ENCODE measurements at places on chromosomes 1 and 21.

DNA sequence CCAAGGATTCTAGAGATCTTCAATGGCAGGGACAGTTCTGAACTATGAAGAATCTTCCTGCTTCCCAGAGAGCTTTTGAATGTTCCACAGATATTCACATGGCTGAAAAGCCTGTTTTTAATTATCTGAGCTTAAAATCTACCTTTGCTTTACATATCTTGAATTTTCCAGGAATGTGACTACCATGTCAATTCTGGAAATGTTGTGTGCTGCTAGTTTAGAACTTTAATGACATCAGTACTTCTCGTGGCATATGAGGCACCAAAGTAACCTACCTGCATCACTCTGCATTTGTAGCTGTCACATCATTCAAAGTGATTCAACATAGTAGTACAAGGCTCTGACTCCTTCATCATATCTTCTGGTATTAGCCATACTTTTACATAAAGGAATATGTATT is 122.7 kb upstream of the NFIA start:
- no peak for DNase-seq

- no peak for DNase-seq
These were observed 35.5 kb downstream of the SDCCAG8 start for GRCh38 chr1:243291292-243291691.

GRCh38 chr1:233005703-233006102 is 55.3 kb downstream of the NTPCR start:
- no peak for DNase-seq

- no peak for DNase-seq
These were observed 5.9 kb downstream of the FCGR2A start for GRCh38 chr1:161511018-161511755.

- no peak for DNase-seq
These were observed 522.9 kb downstream of the KIF26B start for GRCh38 chr1:245677461-245678240.

GRCh38 chr1:177210071-177210470 is 39.3 kb downstream of the BRINP2 start:
- no peak for DNase-seq

DNA sequence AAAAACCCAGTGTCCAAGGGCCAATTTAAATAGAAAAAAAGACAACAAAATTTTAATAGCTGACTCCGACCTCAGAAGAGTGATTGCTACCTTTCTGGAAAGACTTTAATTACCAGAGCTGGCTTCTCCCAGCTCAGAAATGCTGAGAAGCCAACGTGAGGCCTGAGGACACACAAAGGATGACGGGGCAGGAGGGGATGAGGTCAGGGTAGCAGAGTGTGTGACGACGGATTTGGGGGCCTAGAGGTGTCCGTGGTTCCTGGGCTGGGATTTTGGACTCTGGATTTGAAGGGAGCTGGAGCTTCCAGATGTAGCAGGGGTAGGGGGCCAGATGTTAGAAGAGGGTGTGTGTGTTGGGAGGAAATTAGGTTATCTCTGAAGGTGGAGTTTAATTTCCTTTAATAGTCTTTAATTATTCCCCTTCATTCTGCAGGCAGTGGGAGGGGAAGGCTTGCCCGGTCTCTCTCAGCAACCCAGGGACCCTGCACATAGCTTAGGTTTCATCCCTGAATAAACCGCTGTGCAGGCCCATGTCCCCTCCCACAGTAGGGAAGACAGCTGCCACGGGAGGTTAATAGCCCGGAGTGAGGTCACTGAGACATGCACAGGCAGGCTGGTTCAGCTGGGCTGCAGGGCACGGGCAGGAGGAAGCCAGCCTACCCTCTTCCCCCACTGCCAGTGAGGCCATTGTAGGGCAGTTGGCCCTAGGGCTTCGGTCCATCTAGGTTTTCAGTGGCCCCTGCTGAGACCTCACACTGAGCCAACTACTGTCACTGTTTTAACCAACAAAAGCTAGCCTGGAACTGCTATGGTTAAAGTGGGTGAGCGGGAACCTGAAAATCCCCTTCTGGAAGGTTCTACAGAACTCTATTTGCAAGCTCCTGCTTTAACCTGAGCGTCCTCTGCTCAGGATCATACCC is 3.8 kb upstream of the PADI3 start:
- DNase-seq = no peak

GRCh38 chr1:20948101-20948500 is 161.0 kb upstream of the HP1BP3 start:
- DNase-seq = no peak

DNA sequence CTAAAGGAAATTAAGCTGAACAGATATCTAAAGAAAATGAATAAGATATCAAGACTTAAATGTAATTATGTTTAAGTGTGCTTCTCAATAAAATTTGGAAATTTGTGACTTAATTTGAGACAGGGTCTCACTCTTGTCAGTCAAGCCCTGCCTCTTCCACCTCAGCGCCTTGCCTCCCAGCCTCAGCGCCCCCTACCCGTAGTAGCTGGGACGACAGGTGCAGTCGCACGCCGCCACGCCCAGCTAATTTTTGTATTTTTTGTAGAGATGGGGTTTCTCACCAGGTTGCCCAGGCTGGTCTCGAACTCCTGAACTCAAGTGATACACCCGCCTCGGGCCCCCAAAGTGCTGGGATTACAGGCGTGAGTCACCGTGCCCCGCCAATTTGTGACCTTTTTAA is 117.0 kb downstream of the CLEC20A start:
- DNase-seq = no peak

- DNase-seq = no peak
These were observed 672.8 kb downstream of the LMO4 start for GRCh38 chr1:88001460-88001859.

DNA sequence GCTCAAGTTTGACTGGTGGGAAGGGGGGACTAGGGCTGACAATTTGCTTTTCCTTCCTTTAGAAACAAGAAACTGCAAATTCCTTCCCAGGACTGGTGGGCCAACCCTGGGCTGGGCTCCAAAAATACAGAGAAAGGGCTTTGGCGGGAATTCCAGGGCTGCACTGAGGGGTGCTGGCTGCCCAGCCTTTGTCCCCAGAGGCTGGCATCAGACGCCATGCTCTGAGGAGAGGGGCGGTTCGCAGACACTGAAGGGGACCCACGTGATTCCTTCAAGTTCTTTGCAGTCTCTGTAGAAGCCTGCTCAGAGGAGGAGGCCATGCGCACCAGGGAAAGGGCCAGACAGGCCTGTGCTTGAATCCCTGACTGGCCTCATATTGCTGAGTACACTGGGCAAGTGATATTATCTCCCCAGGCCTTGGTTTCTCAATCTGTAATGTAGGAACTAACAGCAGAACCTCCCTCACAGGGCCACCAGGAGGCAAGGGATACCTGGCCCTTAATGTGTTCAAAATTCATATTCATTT is 119.5 kb downstream of the EPHB2 start:
- DNase-seq = no peak

GRCh38 chr1:214719207-214719606 is 116.2 kb downstream of the CENPF start:
- no peak for DNase-seq

DNA sequence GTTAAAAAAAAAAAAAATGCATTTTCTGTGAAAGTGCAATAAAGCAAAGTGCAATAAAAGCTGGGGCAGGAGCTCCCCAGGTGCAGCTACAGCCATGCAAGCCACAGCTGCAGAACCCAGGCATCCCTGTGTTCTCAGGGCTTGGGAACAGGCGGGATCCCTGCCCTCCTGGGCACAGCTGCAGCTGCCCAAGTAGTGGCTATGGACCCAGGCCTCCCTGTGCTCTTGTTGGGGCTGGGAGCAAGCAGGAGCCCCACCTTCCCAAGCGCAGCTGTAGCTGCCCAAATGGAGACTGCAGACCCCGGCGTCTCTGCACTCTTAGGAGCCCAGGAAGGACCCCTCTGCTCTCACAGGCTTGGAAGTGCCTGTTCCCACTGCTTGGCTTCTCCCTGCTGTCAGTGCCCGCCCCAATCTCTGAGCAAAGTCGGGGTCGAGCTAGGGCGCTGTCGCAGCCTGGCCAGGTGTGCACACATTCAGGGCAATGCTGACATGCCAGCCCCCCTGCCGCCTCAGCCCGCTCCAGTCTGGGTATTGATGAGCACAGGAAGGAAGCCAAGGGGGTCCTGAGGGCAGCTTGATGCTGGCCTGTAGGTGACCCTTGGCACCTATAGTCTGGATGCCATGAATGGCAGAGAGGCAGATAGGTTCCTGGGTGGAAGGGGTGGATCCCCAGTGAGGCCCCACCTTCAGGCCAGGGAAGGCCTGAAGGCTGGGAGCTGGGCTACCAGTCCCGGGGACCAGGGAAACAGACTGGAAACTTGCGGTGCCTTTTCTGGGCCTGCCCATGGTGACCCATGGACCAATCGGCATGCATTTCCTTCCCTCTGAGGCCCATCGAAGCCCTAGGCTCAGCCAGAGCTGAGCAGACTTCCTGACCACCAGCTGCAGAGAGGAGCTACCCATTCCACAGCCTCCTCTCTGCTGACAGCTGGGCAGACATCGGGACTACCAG is 58.6 kb downstream of the RRAGC start:
- no peak for DNase-seq

GRCh38 chr1:225866061-225866837 is 15.9 kb downstream of the TMEM63A start:
- peak; percentile 66 for DNase-seq

- DNase-seq = no peak
These were observed 143.1 kb downstream of the TPR start for GRCh38 chr1:186231861-186232436.

- no peak for DNase-seq
These were observed 9.8 kb downstream of the BARHL2 start for GRCh38 chr1:90707363-90707710.

DNA sequence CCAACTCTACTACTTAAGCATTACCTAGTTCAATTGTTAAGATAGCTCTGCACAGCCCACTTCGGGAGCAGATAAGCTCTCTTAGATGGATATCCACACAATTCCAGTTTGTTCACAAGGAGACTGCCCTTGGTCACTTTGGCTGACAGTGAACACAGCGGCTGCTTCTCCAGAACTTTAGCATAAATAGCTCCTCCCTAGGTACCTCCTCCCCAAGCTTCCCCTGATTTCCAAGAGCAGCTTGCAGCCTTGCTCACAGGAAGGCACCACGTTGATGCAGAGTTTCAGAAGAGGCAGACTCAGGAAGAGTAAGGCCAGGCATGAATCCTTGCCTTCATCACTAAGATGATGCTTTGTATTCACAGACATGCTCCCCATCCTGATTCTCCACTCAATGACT is 24.7 kb downstream of the TFF3 start:
- no peak for DNase-seq

Data from activated CD4-positive, alpha-beta T cell treated with anti-CD3 and anti-CD28 coated beads, Interleukin-2, amount 50 U/mL, for 1 hour (primary cell).